NCI-H226 (cell line): ENCODE measurements at places on chromosomes 5 and 9.

DNA sequence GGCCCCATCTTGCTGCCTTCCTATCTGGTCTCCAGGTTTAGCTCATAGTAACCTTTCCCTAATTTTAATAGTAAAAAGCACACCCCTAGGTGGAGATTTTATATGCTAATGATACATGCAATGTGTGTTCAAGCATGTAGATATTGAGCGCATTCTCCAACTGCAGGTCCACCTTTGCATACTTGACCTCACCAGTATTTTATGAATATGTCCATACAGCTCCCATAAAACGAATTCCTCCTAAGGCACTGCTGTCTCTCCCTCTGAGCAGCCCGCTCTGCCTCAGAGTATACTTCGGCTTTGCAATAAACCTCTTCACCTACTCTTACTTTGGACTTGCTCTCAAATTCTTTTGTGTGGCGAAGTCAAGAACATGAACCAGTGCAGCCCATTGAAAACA lies 153.3 kb downstream of the RAB3C start:
- no peak for DNase-seq

GRCh38 chr9:6715755-6716643 lies 41.8 kb upstream of the KDM4C start:
- no peak for DNase-seq

GRCh38 chr9:3906437-3907213 lies 380.8 kb upstream of the RFX3 start:
- peak; percentile 93 for DNase-seq

GRCh38 chr5:80343067-80343466 lies 23.3 kb downstream of the SPZ1 start:
- DNase-seq, result no peak
